A549 (cell line): ENCODE measurements at places on chromosomes 12 and 14. TPM values are rescaled to one million over a fixed set of nuclear protein-coding genes. Genes with fewer than 3 reads are reported as not detected.

DNA sequence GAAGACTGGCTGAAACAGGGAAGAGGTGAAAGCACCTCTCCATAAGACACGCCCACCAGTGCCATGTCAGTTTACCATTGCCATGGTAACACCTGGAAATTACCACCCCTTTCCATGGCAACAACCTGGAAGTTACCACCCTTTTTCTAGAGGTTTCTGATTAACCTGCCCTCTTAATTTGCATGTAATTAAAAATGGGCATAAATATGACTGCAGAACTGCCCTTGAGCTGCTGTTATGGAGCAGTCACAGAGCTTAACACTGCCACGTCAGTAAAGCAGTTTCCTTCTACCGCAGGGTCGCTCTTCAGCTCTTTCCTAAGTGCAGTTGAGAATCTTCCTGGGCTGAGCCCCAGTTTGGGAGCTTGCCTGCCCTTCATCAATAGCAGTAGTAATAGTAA, 55.2 kb downstream of the RASSF3 start:
- DNase-seq = no peak

MTRFR gene
- polyA plus RNA-seq = 23.5 to 27.6 TPM (median 25.2 TPM) in 3 replicates

IL23A gene
- polyA plus RNA-seq = 0.31 to 0.34 TPM (median 0.33 TPM) in 3 replicates

- peak; percentile 85 for DNase-seq
Observed at GRCh38 chr12:115354007-115354890, 670.3 kb upstream of the TBX3 start.

DNA sequence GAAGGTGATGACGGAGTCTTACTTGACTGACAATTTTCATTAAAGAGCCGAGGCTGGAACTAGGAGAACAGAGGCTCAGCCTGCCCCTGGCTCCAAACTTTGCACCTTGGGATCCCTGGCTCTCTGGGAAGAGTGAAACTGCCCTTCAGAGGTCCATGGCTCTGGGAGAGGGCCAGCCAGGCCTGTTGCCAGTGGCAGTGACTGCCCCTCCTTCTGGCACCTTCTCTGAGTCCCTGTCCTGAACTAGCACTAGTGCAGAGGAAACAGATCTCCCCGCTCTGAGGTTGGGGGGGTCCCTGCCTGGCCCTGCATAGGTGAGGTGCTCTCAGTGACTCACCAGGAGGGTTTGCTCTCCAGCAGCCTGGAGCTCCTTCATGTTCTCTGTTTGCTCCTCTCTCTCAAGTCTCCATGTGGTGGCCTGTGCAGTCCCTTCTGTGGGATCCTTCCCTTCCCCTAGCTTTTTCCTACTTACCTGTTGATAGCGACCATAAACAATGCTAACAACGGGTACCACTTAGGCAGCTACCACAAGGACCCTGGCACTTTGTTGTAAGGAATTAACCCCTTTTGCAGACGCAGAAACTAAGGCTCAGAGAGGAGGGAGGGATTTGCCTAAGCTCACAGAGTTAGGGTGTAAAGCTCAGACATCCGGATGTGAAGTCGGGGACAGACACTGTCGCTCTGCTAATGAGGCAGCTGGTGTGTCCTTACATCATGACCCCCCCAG, 22.4 kb downstream of the FAM222A start:
- no peak for DNase-seq

TAS2R46 gene
- 0.10 to 0.11 TPM in 2 of 3 replicates, not detected in the other for polyA plus RNA-seq

GRCh38 chr12:33752854-33753253, 269.4 kb upstream of the ALG10 start:
- DNase-seq = no peak

STON2 gene
- polyA plus RNA-seq = 0.50 to 0.59 TPM (median 0.53 TPM) in 3 replicates

GUCY2C gene
- not detected in 3 replicates for polyA plus RNA-seq

VRTN gene
- polyA plus RNA-seq = not detected in 3 replicates

SERPINA9 gene
- not detected in 3 replicates for polyA plus RNA-seq

DNA sequence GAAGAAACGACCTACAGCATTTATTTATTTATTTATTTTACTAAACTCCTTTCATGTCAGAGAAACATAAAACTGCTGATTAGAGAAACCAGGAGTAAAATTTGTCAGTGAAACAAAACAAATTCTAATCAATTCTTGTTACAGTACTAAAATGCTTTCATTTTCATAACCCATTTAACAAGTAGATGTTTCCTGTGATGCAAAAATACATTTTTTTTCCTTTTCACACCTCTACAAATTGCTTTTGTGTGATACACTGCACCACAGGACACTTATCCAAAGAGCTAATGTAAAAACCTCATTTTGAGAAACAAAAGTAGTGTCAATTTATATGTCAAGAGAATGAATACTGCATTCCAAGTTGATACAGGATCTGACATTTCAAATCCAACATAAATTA, 155.1 kb downstream of the SYT1 start:
- no peak for DNase-seq

DNA sequence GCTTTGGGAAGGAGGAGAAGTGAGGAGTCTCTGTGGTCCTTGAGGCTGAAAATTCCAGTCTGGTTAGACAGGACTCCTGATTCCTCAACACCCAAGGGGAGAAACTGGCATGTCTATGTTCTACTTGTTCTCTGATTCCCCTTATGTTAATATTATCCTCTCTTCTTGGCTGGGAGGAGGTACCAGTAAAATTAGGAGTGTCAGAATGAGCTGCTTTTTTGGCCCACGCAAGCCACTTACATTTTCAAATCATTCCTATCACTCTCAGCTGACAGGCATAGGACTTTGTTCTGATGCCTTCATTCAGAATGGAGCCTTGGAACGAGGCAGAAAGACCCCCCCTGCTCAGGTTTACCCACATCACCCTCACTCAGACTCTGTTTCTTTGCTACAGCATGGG, 1077.2 kb downstream of the BCL11B start:
- DNase-seq = no peak

FITM1 gene
- 0.36 TPM in 1 of 3 replicates, not detected in the others for polyA plus RNA-seq

DNA sequence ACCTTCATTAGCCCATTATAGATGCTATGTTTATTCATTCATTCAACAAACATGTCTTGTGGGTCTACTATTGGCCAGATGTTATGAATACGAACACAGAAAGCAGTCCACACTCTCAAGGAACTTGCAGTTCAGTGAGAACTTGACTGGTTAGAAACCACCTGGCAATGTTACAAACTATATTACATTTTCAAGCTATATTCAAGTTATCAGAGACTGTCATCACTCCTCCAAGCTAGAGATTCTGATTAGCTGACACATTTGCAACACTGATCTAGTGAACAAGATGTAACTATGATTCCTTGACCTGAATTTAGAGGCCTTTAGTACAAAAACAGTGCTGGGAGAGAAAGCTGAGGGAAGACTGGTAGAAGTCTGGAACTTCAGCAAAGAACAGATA, 170.7 kb upstream of the EEA1 start:
- DNase-seq = no peak

DNA sequence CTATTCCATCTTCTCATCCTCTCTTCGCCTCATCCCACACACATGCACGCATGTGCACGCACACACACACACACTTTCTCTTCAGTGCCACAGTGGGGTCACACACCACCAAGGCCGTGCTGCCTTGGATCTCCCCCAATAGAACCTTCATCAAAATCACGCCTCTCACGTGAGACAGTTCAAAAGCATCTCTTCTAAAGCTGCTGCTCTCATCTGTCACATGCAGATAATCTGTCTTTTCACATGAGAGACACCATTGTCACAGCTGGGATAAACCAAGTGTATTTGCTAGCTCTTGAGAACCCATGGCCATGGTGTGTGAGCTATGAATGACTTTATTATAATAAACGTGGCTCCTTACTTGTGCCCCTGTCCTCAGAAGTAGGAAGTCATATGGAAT, 218.7 kb downstream of the EGLN3 start:
- DNase-seq = no peak

SERPINA1 gene
- 0.24 to 0.34 TPM (median 0.26 TPM) in 3 replicates for polyA plus RNA-seq

CLEC6A gene
- polyA plus RNA-seq = not detected in 3 replicates

CIROP gene
- not detected in 3 replicates for polyA plus RNA-seq

GRCh38 chr14:72810201-72810600, 83.7 kb downstream of the DPF3 start:
- no peak for DNase-seq

- DNase-seq = no peak
Observed at GRCh38 chr12:86331012-86331411, 74.8 kb upstream of the MGAT4C start.

DNA sequence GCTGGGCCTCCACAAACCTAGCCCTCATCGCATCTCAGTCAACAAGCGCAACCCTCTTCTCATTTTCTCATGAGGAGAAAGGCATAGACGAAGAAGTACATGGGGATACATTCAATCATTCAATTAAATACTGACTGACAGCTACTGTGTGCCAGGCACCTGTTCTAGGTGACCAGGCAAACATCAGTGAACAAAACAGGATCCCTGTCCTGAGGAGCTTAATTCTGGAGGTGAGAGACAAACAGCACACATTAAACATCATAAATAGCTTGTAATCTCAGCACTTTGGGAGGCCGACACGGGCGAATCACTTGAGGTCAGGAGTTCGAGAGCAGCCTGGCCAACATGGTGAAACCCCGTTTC, 362 bp upstream of the ACYP1 start:
- DNase-seq = no peak

GRCh38 chr12:113532292-113532691, 60.6 kb upstream of the LHX5 start:
- DNase-seq = no peak

- DNase-seq = peak; percentile 46
Observed at GRCh38 chr14:95516554-95517181, at the start of gene SYNE3. Gene SYNE3 (minus strand): TSS chr14:95516650. CDS start chr14:95475821, 40,829 bp downstream.

TAS2R7 gene
- polyA plus RNA-seq = not detected in 3 replicates

GRCh38 chr12:64923536-64923935, 99.1 kb downstream of the TBC1D30 start:
- no peak for DNase-seq

GRCh38 chr14:56884617-56885016, 74.3 kb upstream of the OTX2 start:
- DNase-seq = no peak

- no peak for DNase-seq
Observed at GRCh38 chr14:37343307-37344094, 145.8 kb downstream of the MIPOL1 start.

GRCh38 chr12:3795066-3795465, 42.2 kb upstream of the CRACR2A start:
- DNase-seq = no peak

GLIPR1L1 gene
- polyA plus RNA-seq = not detected in 3 replicates

ANKRD52 gene
- polyA plus RNA-seq = 47.4 to 48.7 TPM (median 48.0 TPM) in 3 replicates

DNA sequence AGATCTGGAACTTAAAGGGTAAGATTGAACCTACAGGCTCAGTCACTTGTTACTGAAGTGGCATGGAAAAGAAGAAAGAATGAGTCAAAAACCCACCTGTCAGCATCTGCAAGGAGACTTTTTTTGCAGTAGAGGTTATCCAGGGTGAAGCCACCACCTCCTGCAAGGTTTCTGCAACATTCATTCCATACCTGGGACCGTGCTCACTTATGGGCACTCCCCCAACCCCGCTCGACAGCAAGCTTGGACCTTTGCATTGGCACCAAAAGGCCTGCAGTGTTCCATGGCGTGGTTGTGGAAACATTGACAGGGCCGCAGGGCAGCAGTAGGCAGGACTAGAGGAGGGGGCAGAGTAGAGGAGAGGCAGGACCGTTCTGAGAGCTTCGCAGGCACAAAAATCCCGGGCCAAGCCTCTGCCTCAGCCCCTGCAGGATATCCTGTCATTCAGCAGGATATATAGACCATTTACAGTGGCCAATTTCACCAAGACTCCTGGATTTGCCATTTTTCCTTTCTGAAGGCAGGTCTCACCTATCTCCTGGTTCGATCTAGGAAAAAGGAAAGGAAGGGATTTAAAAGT, at the start of gene STAB2:
Gene STAB2, plus strand, starts transcription at position 483 of the 580 bp plus-strand sequence. CDS start 204 bp downstream, outside the sequence.
- no peak for DNase-seq

DNA sequence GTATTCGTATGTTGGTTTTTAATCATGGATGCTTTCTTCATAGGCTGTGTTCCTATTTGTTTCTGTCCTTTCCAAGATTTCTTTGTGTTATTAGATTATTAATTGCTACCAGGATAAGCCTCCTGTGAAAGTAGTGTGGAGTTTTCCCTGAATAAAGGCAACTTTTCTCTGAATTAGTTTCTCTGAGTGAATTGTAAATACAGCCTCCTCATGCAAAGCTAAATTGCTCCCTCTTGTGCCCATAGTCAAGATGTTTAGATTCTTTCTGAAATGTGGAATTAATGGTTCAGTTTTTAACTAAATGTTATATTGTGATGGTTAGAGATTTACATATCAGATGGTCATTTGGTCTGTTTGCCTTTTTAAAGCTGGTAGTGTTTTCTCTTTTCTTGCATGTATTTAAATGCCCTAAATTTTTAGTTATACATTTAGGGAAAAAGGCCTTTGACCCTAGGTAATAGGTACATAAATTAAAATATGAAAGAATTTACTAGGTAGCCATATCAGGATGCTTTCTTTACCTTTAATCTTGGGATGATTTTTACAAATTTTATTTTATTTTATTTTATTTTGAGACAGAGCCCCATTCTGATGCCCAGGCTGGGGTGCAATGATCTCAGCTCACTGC, 8.9 kb downstream of the APAF1 start:
- peak; percentile 77 for DNase-seq

GRCh38 chr12:127381043-127381668, 885.8 kb upstream of the TMEM132C start:
- DNase-seq = peak; percentile 32

DNA sequence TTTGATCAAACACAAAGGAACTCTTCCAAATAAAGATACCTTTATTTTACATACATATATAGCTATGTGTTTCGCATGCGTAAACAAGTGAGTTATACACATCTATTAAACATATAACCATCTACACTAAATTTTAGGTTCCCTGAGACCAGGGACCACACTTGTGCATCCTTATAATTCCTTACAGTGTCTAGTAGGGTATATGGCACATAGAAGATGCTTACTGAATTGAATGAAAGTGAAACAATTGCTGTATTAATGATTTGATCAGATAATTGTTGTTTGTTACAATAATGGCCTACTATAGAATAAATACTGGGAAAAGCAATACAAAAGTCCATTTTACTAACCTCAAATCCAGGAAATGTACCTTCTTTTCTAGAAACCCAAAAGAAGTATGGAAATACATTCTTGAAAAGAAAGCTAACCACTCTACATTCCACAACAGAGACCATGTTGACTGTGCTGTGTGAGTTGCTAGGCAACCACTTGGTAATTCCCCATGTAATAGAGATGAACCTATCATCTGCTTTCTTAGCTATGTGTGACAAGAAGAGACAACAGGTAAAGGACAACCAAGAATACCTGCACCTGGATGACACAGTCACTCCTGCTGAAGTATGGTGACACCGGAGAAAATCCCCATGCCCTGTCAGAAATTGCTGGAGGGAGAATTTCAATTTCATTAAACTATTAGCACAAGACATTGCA, 11.9 kb upstream of the CIPC start:
- no peak for DNase-seq

GRCh38 chr12:94769047-94769420, 118.7 kb upstream of the TMCC3 start:
- DNase-seq = no peak

DNA sequence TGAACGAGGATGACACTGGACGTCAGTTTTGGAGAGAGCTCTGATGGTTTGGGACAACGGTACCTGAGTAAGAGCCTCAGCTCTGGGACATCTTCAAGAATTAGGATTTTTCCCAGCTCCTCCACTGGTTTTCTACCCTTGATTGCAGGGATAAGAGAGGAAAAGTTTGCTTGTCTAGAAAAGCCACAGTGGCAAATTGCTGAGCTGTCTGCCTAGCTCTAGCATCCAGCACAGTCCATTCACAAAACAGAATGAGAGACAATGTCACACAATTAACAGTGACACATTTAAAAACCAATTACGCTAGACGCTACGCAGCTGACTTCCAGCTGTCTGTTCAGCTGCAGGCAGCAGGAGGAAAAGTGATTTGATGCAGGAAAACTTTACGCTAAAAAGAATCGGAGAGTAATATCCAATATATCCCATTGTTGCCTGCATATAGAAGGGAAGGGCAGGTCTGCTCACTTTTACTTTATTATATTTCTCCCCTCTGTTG, 168.1 kb upstream of the PRICKLE1 start:
- DNase-seq = no peak

GRCh38 chr14:74713395-74713735, 421 bp downstream of the FCF1 start:
- DNase-seq = no peak
